ELR (cell line): ENCODE measurements at places on chromosomes 4 and X.

DNA sequence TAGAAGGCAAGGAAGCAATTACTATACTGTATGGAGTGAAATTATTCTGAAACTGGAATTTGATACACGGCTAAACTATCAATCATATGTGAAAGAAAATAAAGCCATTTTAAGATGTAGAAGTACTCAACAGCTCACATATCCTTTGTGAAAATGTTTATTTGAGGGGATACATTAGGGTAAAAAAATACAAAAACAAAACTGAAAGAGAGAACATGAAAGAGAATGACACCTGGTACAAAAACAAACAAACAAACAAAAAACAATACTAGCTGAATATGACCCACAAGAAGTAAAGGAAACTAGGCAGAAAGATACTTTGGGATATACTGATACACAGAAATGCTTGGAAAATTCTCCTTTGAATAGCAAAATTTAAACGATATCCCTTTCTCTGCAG, 20.8 kb upstream of the AREG start:
- DNase-seq: no peak

- DNase-seq: peak; percentile 89
Measured at GRCh38 chr4:146329050-146329716, 114.8 kb downstream of the REELD1 start.

DNA sequence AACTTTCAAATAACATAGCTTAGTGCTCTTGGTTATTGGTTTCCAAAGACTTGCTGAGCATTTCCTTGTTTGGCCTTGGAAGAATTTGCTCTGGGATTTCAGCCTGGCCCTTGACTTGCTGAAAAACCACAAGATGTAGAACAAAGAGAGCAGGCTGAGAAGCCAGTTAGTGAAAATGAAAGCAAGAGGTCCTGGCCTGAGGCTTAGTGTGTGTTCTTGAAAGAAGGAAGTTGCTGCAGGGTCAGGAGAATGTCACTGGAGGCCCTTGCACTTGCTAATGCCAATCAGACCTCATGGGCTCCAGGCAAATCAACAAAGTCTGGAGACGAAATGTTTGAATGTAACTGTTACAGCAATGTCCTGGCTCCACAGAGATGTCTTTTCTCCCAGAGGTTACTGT, 79.4 kb downstream of the SYNPO2 start:
- DNase-seq: peak; percentile 70

DNA sequence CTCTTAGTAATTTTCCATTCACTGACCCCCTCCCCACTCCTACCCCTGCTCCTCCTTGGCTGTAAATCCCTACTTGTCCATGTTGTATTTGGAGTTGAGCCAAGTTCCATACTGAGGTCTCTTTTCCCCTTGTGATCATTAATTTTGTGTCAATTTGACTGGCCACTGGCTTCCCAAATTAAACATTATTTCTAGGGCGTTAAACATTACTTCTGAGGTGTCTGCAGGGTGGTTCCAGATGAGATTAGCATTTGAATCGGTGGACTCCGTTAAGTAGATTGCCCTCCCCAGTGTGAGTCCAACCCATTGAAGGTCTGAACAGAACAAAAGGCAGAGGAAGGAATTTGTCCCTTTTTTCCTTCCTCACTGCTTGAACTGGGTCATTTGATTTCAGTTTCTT, 25.7 kb downstream of the SLC39A8 start:
- DNase-seq: no peak

DNA sequence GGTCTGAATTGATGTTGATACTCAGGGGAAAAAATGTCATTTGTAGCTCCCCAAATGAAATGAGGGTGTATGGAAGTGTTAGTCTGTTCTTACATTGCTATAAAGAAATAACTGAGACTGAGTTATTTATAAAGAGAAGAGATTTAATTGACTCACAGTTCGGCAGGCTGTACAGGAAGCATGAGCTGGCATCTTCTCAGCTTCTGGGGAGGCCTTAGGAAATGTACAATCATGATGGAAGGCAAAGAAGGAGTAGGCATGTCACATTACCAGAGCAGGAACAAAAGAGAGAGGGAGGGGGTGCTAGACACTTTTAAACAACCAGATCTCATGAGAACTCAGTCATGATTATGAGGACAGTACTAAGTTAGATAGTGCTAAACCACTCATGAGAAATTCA, 1199.9 kb upstream of the DIAPH2 start:
- DNase-seq: no peak
